Endothelial cell of umbilical vein (primary cell): ENCODE measurements at places on chromosomes 7 and 10.

- no peak for DNase-seq
Observed at GRCh38 chr10:72525277-72525676, 100.6 kb downstream of the MICU1 start.

DNA sequence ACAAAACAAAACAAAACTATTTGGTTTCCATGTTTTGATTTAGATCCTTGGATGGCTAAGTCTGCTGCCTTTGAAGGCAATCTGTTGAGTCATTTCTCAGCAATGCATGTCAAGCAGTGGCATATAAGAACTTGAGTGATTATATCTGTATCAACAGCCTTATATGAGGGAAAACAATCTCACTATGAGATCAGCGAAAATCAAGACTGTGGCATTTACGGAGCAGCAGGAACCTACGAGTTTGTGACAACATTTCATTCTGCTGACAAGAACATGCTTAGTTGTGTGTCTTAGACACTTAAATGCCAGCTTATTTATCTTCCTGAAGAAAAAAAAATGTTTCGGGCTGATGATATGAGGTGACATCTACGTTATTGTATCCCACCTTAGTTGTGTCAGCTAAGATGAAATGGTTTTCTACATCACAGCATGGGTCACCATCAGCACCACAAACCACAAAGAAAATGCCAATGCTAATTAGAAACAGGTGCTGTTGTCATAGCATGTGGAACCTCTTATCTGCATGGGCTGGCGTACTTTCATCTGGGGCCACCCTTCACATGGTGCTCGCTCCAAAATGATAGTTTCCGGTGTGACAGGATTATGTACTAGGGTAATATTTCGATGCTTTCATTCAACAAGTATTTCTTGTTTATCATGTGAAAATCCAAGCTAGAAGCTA is 1085.5 kb downstream of the SORCS1 start:
- DNase-seq, result no peak

- no peak for DNase-seq
Observed at GRCh38 chr10:11007476-11008020, 10.1 kb upstream of the CELF2 start.

GRCh38 chr7:110336423-110336822 is 754.5 kb upstream of the LRRN3 start:
- no peak for DNase-seq

DNA sequence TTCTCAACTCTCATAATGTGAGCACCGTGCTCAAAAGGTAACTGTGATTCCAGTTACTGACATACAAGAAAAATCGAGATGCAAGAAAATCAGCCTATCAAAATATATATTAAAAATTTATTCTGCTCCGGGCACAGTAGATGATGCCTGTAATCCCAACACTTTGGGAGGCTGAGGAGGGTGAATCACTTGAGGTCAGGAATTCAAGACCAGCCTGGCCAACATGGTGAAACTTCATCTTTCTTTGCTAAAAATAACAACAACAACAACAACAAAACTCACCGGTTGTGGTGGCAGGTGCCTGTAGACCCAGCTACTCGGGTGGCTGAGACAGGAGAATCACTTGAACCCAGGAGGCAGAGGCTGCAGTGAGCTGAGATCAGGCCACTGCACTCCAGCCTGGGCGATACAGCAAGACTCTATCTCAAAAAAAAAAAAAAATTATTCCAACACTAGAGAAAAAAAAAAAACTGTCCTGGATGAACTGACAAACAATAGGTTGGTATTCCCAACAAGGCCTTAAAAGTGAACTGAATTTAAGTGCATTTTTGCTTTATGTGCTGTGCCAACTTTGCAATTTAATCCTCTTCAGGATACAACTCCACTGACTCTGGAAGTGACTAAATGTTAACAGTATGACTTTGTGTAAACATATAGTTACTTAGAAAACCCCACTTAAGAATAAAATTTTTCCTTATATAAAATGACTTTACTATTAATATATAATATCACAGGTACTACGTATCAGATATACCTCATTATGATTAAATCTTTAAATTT is 51.1 kb downstream of the JMJD1C start:
- peak; percentile 70 for DNase-seq

DNA sequence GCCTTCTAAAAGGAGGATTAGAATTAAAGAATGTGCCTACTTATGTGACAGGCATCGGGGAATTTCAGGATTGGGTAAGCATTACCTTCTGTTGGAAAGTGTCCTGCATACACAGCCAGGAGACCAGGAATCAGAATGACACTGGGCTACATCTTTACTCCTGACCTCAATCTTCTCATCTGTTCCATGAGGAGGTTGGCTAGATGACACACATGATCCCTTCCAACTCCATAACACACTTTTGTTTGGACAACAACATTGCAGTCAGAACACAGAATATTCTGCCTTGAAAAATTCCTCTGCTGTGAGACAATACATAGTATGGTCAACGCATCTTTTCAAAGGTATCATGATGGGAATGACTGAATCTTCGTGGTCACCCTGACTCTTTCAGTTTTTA is 1281.2 kb upstream of the SORCS1 start:
- DNase-seq, result no peak

- peak; percentile 11 for DNase-seq
Observed at GRCh38 chr7:158587162-158588084, at the start of gene PTPRN2. PTPRN2 (minus strand) TSS chr7:158587823.

DNA sequence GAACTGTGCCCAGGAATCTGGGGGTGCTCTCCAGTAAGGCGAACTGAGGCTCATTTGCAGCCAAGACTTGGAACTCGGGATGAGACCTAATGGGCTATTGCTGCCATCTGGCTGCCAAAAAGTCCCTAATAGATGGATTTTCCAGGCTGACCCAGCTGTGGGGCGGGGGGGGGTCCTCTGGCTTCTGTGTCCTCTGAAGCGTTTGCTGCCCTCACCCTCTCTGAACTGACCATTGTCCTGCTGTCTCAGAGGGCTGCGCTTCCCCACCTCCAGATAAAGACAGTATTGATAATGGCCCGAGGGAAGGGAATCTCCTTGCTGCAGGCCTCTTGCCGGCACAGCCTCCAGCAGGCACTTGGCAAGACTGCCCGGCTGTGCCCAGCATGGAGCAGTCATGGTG is 46.6 kb downstream of the CLEC2L start:
- DNase-seq, result no peak

DNA sequence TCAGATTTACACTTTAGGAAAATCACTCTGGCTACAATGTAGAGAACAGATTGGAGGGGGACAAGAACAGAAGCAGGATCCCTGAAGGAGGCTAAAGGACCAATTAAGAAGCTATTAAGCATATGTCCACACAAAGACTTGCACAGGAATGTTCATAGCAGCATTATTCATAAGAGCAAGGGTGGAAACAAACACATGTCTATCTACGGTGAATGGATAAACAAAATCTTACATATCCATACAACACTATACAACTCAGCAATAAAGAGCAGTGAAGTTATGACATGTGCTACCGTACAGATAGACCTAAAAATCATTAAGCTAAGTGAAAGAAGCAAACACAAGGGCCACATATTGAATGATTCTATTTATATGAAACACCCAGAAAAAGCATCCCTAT is 10.4 kb downstream of the CHCHD3 start:
- DNase-seq, result no peak

DNA sequence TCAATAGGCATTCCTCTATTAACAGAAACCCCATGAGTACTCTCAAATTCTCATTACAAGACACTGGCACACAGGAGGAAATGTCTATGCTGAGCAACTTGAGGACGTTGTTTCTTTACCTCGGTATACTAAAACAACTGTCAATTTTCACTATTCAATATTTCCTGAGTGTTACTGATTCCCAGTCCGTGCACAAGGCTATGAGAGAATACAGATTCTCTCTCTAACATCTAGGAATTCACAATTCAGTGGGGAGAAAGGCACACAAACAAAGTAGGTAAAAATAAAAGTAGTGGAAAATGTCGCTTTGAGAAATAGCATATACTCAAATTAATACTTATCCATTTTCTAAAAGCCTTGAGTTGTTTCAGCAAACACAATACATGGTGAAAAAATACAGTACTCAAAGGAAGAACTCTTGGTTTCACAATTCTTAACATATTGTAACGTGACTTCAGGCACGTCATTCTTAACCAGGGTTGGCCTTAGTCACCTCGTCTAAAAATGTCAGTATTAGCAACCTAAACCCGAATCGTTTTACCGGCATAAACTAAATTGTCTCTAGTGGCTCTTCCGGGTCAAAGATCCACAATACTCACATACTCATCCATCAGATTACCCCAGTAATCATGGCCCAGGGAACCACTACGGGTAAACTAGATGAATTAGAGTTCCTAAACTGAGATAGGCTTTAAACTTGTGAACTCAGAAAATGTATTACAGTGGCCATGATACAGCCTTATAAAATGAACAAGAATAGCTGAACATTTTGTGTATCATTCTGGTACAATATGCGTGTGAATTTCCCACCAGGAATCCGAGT is 1.5 kb downstream of the IPMK start:
- peak; percentile 56 for DNase-seq

GRCh38 chr7:111820621-111821020 is 258.3 kb upstream of the IMMP2L start:
- no peak for DNase-seq

DNA sequence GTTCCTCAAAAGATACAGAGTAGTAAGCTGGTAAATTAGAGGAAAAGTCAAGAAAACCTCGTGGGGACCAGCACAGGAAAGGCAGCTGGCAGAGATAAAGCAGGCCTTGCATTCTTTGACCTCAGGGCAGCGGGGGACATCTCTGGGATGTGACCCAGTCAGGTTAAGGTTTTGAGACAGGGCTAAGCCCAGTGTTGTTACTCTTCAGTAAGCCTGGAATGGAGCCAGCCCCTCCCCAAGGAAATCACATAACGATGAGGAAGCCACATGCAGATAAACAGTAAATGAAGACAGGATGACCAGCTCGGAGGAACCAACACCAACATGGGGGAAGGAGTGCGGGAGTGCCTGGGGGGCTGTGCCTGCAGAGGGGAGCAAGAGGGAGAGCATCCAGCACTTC is 99.6 kb downstream of the JAZF1 start:
- peak; percentile 12 for DNase-seq

DNA sequence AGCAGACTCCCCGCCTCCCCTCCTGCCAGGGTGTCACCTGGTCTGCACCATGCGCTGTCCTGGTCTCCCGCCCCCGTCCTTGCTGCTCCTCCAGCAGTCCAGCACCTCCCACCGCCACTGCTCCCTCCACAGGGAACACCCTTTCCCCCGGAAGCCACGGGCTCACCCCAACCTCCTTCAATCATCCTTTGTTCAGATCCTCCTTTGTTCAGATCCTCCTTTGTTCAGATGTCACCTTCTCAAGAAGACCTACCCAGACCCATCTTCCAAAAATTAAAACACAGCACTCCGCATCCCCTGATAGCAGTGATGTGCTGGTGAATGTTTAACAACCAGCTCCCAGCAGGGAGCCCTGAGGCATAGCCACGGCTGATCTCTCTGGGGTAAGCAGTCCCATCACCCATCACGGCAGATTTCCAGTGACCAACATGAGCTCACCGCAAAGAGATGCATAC is 237.7 kb downstream of the USP6NL start:
- no peak for DNase-seq

DNA sequence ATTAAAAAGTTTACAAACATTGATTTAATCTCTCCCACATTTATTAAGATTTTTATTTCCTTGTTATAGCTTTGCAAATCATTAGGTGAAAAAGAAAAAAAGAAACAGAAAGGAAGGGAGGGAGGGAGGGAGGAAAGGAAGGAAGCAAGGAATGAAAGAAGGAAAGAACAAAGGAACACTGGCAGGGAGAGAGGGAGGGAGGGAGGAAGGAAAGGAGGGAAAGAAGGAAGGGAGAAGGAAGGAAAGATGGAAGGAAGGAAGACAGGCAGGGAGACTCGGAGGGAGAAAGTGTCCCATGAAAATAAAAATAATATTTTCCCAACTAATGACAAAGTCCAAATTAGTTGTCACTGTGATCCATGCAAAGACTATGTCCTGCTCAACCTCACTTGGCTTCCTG is 6.3 kb upstream of the ITGA8 start:
- no peak for DNase-seq

- no peak for DNase-seq
Observed at GRCh38 chr10:1287487-1287886, 231.3 kb downstream of the WDR37 start.

DNA sequence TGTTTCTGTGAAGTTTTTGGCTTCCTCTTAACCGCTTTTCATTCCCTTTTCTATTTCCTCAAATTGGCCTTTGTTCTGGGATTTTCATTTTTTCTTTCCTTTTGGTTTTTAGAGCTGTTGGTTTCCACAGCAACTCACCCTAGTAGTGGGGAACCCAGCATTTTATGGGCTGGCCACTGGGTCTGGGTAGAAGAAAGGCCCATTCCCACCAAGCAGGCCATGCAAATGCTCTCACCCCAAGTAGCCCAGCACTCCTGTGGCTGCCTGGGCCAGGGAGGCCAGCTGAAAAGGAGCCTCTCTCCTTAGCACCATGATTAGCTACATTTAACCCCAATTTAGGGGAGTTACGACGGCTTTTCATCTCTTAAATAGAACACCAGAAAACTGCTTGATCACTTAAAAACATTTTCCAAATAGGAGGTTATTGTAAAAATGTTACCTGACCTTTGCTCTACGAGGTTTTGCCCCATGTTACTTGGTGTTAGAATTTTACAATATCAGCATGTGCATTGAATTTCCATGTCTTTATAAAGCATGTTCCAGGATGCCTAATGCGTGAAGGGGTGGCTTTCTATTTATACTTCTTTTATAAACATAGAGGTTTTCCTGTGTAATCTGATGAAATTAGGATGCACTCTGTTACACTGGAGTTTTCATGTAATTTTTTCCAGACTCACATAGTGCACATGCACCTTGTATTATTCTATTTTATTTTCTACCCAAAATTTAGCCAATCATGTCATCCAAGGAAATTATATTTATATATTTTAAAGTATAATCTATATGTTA is 75.4 kb downstream of the FAM171A1 start:
- DNase-seq, result no peak

GRCh38 chr7:88243345-88243909 is 23.6 kb upstream of the SRI start:
- DNase-seq, result peak; percentile 75

GRCh38 chr10:11036424-11037011 is 18.8 kb downstream of the CELF2 start:
- peak; percentile 84 for DNase-seq

DNA sequence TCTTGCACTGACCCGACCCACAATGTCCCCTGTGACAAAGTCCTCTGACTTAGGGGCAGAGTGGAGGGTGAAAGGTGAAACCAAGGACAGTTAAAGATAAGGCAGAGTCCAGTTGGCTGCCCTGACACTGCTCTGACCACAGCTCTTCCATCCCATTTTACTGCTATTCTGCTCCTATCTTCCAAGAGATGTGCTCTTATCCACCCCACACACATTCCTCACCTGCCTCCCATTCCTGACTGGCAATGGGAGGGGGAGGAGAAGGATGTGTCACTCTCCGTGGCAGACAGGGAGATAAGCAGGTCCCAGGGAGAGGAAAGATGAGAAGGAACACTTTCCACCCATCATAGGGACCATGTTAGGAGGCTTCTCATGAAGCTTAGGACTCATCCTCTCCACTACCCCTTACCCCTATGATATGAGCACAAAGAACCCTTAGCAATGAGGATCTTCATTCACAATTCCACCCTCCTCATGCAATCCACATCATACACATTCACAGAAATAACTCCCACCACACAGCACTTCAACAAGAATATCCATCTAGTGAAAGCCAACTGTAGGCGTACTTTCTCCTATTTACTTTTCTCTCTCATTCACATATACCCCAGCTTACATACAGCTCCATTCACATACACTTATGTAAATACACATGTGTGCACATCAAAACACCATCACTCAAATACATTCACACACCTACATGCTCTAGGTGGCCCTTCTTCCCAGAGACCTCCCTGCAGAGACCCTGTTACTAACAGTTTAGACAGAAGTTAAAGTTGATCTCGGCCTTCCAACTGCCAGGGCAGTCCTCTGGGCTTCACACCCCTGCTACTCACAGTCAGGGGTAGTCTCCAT is 6.6 kb downstream of the SYNPO2L start:
- DNase-seq, result no peak
